ENCODE measurements at places on chromosomes 7 and 10.

GRCh38 chr10:83862723-83863122, 276.6 kb upstream of the GHITM start:
- no peak for DNase-seq

DNA sequence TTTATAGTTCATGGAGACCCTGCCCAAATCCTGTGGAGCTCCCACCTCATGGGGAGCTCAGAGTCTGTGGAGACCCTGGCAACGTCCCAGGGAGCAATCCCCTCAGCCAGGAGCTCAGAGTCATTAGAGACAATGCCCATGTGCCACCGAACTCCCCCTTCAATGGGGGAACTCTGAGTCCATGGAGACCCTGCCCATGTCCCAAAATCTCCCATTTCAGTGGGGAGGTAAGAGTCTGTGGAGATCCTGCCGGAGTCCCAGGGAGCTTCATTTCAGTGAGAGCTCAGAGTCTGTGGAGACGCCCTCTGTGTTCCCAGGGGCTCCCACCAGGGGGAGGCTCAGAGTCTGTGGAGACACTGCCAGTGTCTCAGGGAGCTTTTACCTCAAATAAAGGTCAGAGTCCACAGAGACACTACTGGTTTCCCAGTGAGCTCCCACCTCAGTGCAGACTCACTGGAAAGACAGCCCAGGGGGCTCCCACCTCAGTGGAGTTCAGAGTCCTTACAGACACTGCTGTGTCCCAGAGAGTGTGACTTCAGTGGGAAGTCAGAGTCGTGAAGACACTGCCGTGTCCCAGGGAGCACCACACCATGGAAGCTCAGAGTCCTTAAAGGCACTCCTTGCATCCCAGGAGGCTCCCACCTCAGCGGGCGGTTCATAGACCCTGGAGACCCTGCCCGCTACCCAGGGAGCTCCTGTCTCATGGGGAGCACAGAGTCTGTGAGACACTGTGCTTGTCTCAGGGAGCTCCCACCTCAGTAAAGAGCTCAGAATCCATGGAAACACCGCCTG, 5.0 kb downstream of the MYO1G start:
- DNase-seq, result peak; percentile 50

- no peak for DNase-seq
These were observed 82.7 kb upstream of the C1GALT1 start for GRCh38 chr7:7099584-7100014.

GRCh38 chr10:15370212-15370855, 755 bp downstream of the FAM171A1 start:
- peak; percentile 17 for DNase-seq

DNA sequence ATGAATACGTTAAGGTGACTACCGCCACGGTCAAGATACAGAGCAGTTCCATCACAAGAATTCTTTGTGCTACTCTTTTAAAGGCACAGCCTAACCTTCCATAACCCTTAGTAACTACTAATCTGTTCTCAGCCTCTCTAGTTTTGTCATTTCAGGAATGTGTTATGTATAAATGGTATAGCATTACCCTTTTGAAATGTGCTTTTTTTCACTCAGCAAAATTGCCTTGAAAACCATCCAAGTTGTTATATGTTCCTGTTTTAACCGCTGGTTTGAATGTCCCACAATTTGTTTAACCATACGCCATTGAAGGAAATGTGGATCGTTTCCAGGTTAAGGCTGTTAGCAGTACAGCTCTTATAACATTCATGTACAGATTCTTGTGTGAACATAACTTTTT, 32.0 kb downstream of the WAC start:
- DNase-seq, result no peak

- DNase-seq, result peak; percentile 5
These were observed 29.7 kb downstream of the HTRA1 start for GRCh38 chr10:122490786-122491680.

GRCh38 chr7:70645279-70645678, 486.7 kb upstream of the GALNT17 start:
- DNase-seq, result no peak

GRCh38 chr7:77980087-77980713, 181.6 kb downstream of the PHTF2 start:
- DNase-seq, result no peak

DNA sequence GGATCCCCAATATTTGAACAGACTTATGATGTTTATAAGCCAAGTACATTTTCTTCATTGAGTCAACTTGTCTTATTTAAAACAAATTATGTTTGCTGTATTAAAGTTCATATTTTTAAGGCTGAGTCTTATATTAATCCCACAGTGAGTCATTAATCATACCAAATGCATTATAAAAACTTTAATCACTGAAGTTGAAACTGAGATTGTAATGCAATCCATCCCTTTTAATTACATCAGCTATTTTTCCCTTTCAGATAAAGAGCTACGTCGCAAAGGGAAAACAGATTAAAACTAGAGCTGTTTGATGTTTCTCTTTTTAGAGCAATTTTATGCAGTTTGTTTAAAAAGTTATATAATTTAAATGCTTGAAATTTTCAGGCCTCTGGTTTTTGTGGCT, 183.0 kb downstream of the ARID5B start:
- no peak for DNase-seq

GRCh38 chr10:2380218-2380617, 642.9 kb upstream of the ADARB2 start:
- no peak for DNase-seq

DNA sequence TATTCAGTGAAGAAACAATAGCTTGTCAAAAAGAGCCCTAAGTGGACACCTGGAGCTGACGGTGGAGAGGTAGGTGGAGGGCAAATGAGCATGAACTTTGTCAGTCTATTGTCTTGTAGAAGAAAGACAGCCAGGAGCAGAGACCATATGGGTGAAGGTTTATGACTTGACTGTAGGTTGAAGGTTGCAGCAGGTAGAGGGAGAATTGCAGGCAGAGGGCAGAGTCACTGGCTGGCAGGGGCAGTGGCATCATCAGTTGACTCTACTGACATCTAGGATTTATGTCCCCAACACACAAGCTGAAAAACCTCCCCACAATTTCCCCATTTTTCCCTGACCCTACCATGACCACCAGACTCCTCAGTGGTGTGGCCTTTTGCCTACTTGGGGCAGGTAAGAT, 243.6 kb upstream of the PRSS58 start:
- no peak for DNase-seq

- no peak for DNase-seq
These were observed 6.0 kb downstream of the TAS2R40 start for GRCh38 chr7:143227806-143228205.

- no peak for DNase-seq
These were observed 42.4 kb downstream of the PDK4 start for GRCh38 chr7:95553939-95554338.

GRCh38 chr7:151454305-151454704, 14.4 kb upstream of the CRYGN start:
- DNase-seq, result no peak

DNA sequence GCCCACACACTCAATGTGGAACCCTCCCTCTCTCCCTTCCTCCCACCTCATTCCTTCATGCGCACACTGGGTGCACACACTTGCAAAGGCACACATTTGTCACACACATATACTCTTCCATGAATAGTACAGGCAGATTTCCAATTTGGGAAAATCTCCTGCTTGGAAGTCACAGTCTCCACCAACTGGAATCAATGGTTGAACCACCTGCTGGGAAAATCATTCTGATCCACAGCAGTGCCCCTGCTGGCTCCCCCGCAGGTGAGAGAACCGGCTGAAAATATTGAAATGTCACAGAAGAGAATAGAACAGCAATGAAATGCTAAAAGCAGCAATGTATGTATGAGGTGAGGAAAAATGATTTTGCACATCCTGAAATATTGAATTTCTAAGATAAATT, 232.7 kb downstream of the ADAM12 start:
- DNase-seq, result no peak

- no peak for DNase-seq
These were observed 2.4 kb downstream of the EIF4H start for GRCh38 chr7:74176555-74176954.

GRCh38 chr7:52501696-52502095, 533.7 kb upstream of the POM121L12 start:
- no peak for DNase-seq

GRCh38 chr10:13773043-13773442, 186.3 kb downstream of the PRPF18 start:
- DNase-seq, result no peak

DNA sequence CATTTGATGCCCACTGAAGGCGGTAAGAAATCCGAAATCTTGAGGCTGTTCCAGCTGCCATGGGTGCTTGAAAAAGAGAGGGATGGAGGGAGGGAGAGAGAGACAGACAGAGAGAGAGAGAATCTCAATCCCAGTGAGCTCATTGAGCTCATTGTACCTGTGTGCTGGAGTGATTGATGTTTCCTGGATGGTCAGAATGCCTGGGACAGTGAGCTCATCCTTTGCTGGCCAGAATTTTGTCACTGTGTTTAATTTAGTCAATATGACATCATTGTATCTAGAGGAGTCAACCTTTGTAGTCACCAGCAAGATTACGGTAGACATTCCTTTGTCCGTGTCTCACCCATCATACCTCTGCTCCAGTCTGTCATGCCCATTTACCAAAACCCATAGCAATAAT, 625.4 kb upstream of the POM121L12 start:
- no peak for DNase-seq

DNA sequence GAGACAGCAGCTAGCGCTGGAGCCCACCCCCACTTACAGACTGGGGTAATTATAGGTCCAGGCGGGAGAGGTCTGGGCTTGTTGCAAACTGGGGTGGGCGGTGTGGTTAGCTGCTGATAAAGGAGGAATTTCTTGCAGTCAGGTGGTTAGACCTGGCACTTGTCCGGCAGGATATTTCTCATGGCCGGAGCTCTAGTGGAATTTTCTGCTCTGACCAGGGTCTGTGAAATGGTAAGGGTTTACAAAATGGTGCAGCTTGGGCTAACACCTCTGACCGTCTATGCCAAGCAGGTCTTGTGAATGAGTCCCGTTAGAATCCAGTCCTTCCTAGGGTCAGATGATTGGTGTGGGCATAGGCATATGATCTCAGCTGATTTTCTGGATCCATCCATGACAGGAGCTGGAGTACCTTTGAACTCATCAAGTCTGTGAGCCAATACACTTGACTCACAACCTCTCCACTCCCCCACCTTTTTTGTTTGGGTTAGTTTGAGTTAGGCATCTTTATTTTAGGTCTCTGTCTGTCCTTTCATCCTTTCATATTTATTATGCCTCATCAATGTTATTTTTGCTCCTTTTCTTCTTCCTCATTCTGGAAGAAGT, 213.4 kb downstream of the SUGCT start:
- no peak for DNase-seq

DNA sequence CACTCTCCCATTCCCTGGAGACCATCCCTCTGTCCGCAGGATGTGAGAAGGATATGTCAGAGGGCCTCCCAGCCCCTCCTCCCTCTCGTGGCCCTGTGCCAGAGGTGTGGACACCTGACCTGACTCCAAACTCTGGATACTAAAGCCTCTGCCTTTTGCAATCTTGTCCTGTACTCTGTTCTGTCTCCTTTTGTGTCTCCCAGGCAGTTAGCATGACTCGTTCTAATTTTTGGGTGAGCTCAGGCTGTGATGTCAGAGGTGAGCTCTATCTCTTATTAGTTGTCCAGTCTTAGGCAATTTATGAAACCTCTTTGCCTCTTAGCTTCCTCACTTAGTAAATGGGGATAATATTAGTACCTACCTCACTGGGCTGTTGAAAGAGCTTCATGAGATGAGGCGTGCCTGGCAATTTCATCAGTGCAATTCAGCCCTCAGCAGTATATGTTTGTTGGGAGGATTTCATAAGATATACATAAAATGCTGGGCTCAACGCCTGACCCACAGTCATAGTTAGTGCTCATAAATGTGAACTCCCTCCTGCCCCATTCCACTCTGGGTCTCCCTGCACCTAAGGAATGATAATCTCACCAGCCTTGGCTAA, 10.9 kb downstream of the MARVELD1 start:
- DNase-seq, result no peak

GRCh38 chr7:64875658-64876406, 27.2 kb upstream of the ZNF273 start:
- no peak for DNase-seq

DNA sequence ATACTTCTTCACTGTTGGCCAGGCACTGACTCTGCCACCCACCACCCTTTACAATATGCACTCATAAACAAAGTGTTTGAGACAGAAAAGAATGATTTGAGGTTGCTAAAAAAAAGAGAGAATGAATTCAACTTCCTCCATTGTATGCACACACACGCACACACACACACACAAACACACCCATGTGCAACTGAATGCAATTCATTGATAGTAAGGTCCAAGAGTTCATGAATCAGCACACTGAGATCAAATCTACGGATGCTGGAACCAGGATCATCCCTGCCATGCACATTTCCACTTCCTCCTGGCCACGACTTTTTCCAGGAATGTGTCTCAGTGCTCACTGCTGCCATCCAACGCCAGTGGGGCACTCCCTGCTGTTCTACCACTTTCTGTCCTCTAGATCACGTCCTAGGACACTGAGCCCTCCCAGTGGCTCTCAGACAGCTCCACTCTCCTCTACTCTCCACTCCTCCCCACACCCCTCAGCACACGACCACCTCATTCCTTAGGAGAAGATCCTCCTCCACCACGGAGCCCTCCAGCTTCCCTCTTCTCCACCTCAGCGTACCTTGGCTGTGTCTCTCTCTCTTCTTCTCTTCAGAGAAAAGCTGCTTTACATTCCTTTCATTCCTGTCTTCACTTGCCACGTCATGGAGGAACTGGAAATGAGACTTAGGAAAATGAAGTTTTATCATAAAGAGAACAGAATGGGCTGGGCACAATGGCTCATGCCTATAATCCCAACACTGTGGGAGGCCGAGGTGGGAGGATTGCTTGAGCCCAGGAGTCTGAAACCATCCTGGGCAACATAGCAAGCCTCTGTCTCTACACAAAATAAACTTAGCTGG, 12.0 kb upstream of the TMEM213 start:
- DNase-seq, result no peak

GRCh38 chr10:118672766-118673715, 77.6 kb upstream of the PRLHR start:
- no peak for DNase-seq

DNA sequence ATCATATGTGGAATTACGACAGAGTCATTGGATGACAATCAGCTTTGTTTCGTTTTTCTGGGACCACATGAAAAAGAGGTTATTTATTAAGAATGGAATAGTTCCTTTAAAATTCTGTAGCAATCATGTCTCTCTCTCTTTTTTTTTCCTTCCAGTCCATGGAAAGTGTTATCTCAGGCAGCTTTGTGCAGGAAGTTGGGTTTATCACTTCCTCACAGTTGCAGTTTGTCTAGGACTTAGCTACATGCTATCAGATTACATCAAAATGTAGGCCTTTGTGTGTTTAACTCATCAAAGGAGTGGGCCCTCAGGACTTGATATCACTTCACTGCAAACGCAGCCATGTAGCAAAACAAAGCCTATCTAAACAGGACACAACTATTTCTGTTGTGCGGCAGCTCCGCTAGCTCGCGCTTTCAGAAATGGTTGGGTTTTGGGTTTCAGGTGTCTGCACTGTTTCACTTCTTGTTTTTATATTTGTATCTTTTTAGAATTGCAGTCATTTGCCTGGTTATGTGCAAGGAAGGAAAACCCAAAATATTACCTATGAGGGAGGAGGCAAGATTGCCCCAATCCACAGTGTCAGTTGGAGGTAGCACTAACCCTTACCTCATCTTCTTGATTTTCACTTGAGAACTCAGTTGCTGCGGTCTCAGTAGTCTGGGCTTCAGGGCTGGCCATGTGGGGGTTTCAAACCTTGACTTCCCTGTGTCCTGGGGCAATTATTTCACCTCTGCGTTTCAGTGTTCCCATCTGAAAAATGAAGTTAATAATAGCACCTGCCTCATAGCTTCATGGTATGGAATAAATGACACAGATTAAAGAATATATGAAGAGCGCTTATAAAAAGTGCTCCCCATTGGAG, 66.7 kb downstream of the HHEX start:
- no peak for DNase-seq

- no peak for DNase-seq
These were observed 316.1 kb downstream of the CCDC3 start for GRCh38 chr10:12685261-12686058.

GRCh38 chr7:139111811-139112301, 2.3 kb upstream of the ZC3HAV1 start:
- no peak for DNase-seq

Data from activated T-cell treated with anti-CD3 and anti-CD28 coated beads for 48 hours (primary cell).